ENCODE measurements at places on chromosomes 1 and 21.

DNA sequence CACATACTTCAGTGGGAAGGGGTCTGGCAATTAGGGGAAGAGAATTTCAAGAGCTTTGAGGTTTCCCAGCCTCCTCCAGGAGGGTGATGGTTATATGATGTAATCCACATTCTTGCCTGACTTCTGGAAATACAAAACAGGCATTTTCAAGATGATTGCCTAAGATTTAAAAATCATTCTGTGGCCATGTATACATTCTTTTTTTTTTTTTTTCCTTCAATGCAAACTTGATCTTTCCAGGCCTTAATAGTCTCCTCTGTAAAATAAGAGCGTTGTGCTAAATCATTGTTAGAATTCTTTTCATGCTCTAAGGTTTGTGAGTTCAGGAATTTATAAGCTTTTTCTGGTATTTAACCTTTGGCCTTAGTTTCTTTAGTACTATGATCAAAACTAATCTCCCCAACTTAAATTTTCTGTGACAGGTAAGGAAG lies 192.3 kb upstream of the HMCN1 start:
- DNase-seq: no peak

DNA sequence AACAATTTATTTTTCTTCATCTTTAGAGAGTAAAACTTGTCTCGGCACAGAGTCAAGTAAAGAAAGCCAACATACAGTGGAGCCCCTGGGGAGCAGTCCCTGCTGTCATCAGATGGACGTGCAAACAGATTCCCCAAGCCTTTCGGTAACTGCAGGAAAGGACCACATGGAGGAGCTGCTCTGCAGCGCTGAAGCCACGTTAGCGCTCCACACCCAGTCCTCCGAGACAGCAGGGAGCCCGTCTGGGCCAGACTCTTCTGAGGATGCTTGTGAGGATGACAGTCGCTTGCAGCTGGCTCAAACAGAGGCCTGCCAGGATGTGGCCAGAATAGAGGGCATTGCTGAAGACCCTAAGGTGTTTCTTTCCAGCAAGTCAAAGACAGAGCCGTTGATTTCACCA lies 77.1 kb upstream of the SCCPDH start:
- no peak for DNase-seq

GRCh38 chr1:114341299-114341698 lies 169.7 kb downstream of the TRIM33 start:
- DNase-seq: peak; percentile 84

DNA sequence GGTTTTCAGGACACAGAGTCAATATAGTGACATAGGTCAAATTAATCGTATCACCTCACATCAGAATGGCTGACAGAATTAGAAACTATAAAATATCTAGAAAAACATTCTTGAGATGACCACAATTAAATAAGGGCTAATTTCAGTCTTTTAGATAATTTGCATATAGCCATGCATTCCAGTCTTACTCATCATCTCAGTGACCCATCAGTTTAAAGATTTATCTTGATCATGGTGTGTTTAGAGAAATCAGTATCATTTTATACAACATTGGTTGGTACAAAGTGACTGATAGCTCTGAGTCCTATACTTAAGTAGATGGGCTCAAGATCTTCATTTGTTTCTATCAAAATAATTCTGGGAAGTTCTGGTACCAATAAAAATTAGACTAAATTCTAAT lies 262.3 kb upstream of the SNX7 start:
- no peak for DNase-seq

- no peak for DNase-seq
These were observed 153.2 kb downstream of the VPS13D start for GRCh38 chr1:12383001-12383400.

DNA sequence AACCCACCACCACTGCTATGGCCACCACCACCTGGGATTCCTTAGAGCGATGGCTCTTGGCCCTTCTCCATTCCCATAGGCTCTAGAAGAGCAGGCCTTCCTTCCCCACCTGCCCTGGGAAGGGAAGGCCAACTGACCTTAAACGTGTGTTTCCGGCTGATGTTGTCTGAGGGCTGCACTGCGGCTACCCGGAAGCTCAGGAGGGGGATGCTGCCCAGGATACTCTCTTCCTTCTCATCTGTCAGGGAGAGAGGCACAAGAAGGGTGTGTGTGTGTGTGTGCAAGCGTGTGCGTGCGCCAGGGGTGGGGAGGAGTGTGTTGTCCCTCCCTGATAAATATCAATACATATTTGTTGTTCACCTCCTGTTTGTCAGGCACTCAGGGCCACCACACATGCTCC lies 51.0 kb upstream of the GOLT1A start:
- DNase-seq: no peak

DNA sequence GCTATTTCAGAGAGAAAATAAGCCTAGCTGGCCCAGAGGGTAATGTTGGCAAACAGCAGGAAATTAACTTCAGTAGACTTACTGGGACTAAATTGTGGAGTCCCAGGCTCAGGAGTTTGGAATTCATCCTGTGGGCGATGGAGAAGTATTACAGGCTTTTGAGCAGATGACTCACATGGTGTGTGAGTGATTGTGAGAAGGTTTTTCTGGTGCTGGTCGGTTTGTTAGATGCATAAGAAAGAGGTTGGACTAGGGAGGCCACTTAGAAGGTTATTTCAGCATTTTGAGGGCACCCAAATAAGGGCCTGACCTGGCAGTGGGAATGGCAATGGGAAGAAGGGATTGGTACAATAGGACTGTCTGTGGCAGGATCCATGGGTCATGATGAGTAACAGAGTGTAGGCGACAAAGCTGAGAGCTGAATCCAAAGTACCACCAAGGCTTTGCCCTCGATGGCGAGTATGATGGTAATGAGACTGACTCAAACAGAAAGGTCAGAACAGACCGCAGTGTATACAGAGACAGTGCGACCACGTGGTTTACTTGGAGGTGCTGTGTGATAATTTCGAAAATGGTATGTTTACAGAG lies 69.2 kb upstream of the KIF26B start:
- DNase-seq: no peak

DNA sequence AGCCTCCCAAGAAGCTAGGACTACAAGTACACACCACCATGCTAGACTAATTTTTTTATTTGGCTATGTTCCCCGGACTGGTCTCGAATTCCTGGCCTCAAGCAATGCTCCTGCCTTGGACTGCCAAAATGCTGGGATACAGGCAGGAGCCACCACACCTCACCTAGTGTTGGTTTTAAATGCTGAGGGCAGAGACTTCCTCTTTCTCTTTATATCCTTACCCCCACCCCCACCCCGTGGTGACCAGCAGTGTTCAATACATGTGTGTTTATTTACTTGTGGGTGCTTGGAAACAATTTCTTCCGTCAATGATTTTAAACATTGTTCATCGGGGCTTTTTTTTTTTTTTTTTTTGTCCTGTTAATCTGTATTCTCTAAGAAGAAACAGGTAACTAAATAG lies 158.9 kb downstream of the ZBTB18 start:
- DNase-seq: no peak

GRCh38 chr1:29243871-29244200 lies 7.5 kb downstream of the PTPRU start:
- no peak for DNase-seq

GRCh38 chr1:221855156-221855555 lies 113.3 kb upstream of the DUSP10 start:
- no peak for DNase-seq

DNA sequence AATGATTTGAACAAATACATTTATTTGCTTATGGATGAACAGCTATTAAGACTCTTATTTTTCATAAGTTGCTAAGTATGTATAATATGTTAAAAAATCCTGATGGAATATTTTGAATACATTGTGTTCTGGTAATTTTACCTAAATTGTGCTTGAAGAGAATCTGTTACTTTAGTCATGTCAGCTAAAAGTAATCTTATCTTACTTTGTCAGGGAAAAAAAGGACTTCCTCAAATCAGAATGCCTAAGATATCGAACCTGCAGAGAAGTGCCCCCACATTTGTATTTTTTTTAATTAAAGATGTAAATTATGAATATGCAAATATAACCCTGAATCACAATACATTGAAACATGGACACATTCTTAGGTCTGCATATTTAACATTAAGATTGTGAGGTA lies 1331.7 kb downstream of the MRPL39 start:
- DNase-seq: no peak

All from naive thymus-derived CD8-positive, alpha-beta T cell (primary cell).